NCI-H1048 (cell line): ENCODE measurements at places on chromosomes 11 and 22.

DNA sequence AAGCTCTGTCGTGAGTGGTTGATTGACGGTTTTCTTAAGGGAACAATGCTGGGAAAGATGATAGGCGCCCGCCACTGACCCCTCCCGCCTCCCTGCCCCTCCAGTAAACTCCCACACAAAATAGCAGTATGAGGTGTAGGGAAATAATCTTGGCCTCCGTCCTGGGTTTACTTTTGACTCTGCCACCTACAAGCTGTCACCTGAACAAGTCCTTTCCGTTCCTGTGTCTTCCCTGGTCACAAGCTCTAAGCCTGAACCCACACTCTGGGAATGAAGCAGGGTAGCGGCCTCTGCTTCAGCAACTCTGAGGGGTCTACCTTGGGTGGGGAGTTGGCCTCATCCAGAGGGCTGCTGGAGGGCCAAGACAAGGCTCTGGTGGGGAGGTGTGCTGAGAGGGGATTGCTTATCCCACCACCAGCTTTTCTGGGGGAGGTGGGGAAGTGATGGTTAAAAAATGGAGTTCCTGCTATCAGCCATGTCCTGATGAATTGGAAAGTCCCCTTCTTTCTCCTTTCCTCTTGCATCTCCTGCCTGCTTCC, 87.8 kb downstream of the CEP164 start:
- no peak for DNase-seq

GRCh38 chr22:47064416-47064815, 302.0 kb downstream of the TBC1D22A start:
- DNase-seq: no peak

- no peak for DNase-seq
Observed at GRCh38 chr11:61327669-61328071, 5.2 kb downstream of the DDB1 start.

DNA sequence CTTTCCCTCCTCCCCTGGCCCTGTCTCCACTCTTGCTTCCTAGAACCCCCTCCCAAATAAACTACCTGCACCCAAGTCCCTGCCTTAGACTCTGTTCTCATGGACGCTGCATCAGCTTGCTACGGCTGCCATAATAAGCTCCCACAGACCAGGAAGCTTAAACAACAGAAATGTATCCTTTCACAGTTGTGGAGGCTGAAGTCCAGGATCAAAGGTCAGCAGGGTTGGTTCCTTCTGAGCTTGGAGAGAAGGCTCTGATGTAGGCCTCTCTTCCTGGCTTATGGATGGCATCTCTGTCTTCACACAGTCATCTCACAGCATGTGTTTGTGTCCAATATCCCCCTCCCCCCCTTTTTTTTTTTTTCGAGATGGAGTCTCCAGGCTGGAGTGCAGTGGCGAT, 23.4 kb downstream of the CBX7 start:
- DNase-seq: no peak

DNA sequence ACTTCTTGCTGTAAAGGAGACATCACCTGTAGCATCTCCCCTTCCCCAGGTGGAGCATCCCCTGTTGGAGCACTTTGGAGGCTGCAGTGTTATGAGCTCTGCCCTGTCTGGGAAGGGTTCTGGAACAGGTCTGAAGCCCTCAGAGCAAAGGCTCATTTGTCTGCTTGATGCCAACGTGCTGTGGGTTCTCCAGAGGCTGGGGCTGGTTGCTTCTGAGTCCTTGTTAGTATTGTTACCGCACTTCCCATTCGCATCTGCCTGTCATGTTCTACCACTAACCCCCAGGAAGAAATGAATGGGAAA, 73.1 kb downstream of the PACS1 start:
- no peak for DNase-seq

DNA sequence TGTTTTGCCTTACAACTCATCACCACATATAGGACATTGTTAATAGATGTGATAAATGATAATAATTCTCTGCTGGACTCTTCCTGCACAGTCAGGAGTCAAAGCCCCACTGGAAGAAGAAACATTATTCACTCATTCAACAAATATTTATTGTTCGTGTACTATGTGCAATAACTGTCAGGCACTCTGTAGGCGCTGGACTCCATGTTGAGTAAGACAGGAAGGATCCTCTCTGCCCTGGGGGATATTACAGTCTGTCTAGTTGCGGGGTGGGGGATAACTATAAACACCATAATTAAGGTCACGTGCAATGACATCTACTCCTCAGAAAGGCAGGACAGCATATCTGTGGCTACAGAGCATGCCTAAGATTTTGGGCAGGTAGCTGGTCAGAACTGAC, 281.1 kb downstream of the FAT3 start:
- DNase-seq: no peak

DNA sequence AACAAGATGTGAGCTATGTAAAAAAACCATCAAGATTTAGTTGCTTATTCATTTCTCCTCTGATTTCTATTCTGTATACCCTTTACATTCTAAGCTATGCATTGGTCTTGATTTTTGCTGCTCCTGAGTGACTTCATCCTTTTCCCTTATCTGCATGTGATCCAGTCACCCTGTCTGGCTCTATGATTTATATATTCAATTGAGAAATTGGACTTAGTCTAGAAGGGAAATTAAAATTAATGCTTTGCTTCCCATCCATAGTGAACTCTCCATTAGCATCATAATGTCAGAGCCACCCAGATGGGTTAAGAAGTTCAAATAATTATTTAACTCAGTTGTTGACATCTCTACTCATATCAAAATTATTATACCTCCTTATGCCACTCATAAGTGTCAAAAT, 5.0 kb downstream of the JRKL start:
- DNase-seq: no peak
